Stimulated activated CD8-positive, alpha-beta memory T cell treated with anti-CD3 and anti-CD28 coated beads, Interleukin-4, amount 100 ng/mL, for 4 hours (primary cell): ENCODE measurements at places on chromosomes 7 and 10.
A peak's percentile ranks its signal among the peaks of the same experiment; 100 is the strongest.

GRCh38 chr10:31315453-31315852 is 3.6 kb upstream of the ZEB1 start:
- no peak for DNase-seq

GRCh38 chr10:129601737-129602136 is 134.7 kb downstream of the MGMT start:
- no peak for DNase-seq

GRCh38 chr10:16787361-16787791 is 29.8 kb downstream of the RSU1 start:
- peak; percentile 51 for DNase-seq

- DNase-seq: peak; percentile 98
Measured at GRCh38 chr7:67302113-67303039, 305.7 kb downstream of the TYW1 start.

DNA sequence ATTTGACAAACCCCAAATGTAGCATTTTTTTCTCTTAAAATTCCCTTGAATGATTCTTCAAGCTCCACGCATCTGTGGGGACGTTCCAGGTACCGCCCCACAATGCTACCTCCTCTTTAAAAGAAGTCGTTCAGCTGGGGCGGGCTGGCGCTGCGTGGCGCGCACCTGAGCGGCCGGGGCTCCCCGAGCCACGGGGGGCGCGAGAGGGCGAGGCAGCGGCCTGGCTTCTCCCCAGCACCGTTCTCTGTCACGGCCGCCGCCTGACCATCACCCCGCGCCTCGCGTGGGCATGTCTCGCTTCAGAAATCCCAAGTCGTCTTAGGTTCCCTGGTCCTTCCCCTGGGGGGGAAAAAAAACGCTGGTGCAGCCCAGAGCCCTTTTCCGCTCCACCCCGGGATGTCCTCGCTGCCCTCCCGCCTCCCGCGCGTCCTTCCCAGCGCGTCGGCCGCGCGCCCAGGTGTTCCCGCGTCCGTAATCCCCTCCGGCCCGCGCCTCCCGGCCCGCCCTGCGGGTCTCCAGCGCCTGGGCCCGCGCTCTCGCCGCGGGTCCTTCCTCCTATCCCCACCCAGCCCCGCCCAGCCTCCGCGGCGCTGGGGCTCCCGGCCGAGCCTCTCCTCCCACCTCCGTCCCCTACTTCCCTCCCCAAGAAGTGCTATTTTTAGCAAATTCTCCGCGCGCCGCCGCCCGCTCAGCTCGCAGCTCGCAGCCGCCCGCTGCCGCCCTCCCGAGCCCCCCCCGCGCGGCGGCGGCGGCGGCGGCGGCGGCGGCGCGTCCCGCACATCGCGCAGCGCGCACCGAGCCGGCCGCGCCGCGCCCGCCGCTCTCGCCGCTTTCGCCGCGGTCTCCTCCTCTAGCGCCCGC is 58.7 kb upstream of the PRPS1L1 start:
- no peak for DNase-seq

DNA sequence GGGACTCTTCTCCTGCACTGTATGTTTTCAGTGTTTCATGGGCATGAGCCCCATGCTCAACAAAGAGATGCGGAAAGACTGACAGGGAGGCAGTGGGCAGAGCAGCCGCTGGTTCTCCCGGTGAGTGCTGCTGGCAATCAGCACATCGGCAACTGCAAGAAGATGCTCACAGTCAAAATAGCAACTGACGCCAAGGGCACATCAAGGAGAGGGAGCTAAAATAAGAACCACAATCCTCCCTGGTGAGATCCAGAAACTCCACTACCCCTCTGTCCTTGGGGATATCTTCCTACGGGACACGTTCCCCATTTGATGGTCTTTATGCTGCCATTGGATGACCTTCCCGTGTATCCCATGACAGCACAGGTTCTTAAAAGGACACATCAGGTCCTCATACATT is 28.9 kb upstream of the SVIL start:
- no peak for DNase-seq

DNA sequence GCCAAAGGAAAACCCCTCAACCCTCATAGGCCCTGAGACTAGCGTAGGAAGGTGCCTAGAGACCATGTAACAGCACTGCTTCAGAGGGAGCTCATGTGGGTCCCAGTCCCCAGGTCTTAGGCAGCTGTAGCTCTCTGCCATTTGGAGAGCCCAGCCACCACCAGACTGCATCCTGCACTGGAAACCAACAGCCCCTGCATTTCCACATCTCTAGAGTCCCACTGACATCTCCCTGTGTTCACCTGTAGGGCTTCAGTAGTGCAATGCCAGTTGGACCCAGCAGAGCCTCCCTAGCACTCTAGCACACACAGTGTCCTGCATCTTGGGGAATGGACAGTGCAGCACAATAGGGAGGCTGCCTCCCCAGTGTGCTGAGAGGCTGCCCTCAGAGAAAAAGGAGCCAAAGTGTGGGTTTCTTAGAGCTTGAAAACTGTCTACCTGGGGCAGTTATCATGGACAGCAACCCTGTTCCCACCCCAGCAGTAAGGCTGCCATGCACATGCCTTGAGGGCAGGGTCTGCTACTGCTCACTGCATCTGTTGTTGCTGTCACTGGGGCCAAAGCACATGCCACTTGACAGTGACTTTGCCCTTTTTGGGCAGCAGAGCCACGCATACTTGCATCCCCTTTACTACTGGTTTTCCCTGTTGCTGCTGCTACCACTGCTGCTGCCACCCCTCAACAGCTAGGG is 46.7 kb upstream of the ANTXRL start:
- no peak for DNase-seq

DNA sequence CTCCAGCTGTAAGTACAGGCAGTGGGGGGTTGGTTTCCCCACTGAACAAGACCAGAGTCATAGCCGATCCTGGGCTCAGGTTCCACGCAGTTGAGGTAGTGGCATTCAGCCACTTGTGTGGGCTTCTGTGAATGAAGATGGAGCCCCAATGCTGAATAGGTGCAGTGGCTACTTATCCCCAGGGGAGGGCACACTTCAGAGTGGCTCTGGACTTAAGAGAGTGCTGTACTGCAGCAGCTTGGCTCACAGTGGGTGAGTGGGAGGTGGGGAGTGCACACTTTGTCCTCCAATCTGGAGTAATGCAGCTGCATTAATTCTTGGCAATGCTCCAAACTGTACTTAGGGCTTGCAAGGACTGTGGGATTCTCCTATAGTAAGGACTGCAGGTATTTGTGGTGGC is 81.9 kb downstream of the BUB3 start:
- DNase-seq: no peak

DNA sequence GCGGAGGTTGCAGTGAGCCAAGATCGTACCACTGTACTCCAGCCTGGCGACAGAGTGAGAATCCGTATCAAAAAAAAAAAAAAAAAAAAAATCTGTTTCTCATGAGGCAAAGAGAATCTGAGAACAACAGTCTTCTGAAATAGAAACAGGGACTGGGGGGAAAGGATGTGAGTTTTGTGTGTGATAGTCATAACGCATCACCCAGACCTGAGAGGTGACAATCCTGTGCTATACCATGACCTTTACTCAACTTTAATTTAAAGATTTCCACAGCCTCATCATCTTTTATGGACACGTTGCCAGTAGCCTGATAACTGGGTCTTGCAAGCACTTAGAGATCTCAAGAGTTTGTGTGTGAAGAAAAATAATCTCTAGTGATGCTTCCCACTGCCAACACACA is 2.3 kb downstream of the ATXN7L1 start:
- DNase-seq: no peak

DNA sequence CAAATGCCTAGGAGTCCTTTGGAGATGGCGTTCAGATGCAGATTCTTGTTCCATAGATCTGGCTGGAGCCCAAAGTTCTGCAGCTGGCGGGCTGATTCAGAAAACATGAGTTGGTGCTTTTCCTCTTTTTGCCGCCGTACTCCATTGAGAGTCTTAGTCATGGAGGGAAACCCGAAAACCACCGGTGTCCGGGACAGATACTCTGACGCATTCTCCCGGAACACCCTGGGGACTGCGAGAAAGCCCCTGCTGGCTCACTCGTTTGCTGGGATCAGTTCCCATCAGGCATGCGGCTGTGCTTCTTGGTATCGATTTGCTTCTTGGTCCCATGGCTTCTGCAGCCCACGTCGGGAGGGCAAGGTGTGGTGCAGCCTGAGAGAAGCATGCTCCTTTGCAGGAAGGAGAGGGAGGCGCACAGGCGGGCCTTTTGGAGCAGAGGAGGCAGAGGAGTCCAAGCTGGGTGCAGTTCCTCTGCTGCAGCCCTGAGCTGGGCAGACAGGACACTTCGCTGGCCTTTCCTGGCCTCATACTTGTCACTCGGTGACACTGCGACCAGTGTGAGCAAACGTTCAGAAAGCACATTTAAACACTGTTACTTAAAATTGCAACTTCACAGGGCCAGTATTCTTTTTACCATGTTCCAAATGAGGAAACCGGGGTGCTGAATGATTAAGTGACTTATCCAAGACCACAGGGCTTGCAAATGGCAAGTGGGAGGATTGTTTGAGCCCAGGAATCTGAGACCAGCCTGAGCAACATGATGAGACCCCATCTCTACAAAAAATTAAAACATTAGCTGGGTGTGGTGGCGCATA is 30.6 kb upstream of the PFKFB3 start:
- no peak for DNase-seq

DNA sequence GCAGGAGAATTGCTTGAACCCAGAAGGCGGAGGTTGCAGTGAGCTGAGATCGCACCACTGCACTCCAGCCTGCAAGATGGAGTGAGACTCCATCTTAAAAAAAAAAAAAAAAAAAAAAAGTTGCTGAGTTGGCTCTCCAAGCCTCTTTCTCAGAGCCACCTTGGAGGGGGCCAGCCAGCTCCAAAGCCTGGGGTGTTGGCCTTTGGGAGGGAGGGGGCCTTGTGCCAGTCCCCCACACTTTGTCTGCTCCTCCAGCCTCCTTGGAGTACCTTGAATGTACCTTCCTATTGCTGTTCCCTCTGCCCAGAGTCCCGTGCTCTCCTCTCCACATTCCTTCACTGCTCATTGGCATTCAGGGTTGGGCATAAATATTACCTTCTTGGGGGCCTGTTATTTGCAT is 62.4 kb downstream of the GRK5 start:
- no peak for DNase-seq

GRCh38 chr10:124894569-124895215 is 47.2 kb upstream of the ZRANB1 start:
- no peak for DNase-seq

DNA sequence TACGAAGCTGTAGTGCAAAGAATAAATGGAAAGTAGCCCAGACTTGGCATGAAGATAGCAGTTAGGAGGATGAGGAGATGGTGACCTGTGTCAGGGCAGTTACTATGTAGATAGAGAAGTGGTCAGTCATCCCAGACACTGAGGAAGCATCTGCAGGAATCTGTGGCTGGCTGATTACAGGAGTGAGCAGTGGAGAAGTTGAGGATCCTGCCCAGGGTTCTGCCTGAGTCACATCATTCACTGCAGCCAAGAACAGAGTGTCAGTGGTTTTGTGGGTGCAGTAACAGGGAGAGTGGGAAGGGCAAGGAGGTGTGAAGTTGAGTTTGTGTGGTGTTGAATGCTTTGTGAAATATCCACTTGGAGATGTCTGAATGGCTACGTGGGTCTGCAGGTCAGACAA is 676.4 kb upstream of the NRP1 start:
- no peak for DNase-seq

DNA sequence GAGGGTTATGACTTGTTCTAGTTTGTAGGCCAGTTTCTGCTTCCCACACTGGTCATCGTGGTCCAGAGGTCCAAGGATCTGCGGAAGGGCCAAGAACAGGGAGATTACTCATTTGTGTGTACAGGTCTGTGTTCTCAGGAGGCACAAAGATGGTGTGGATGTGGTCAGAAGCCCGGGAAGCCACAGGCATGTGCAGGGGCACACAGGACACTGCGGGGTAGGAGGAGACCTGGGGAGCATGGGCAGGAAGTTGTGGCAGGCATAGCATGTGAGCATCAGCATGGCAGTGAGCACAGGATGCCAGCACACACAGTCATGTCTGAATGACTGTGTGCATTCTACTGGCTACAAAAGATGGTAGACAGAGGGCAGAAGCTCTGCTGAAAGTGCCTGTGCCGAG is 445.8 kb downstream of the PLXNA4 start:
- no peak for DNase-seq

DNA sequence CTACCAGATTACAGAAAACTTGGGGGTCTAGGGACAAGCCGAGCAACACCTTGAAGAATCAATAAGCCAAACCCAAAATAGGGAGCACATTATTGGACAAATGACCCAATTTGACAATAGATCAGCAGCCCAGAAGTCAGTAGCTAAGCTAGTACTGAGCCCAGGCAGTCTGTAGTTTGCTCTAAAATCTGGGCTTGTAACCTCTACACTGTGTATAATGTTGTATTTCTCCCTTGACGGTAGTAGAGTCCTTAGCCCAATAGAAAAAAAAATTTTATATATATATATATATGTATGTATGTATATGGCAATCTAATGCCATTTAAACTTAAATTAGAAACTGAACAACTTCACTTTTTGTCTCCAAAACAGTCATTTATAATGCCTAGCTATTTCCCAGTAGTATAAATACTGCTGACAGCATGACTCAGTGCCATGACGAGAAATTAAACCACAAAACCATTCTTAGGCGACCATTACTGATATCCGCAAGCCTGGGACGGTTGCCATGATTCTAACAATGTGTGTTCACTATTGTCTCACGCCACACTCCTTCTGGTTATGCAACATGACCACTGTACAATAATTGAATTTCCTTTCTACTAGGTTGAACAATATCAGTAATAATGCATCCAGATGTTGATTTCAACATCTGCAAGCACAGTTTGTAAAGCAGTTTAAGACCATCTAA is 110.5 kb downstream of the IPMK start:
- no peak for DNase-seq

GRCh38 chr7:138008588-138009349 is 6.9 kb upstream of the CREB3L2 start:
- peak; percentile 4 for DNase-seq

DNA sequence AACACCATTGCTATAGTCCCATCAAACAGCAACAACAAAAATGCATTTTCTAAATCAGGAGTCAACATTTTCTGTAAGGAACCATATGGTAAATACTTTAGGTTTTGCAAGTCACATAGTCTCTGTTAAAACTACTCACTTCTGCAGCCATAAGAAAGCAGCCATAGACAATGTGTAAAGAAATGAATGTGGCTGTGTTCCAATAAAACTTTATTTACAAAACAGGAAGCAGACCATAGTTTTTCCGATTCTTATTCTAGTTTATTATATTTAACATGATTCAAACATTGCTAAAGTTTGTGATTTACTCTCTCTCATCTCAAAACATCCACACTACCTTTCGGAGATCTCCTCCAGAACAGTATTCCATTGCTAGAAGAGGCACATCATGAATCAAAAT is 6.9 kb downstream of the CHUK start:
- DNase-seq: no peak

GRCh38 chr10:47047577-47048525 is 136.6 kb downstream of the PTPN20 start:
- peak; percentile 57 for DNase-seq
